ENCODE measurements at places on chromosomes 6 and 20.

GRCh38 chr6:113411011-113411410 lies 446.1 kb upstream of the MARCKS start:
- DNase-seq = no peak

- DNase-seq = no peak
Observed at GRCh38 chr6:43971776-43972126, 155.5 kb downstream of the MRPL14 start.

- DNase-seq = no peak
Observed at GRCh38 chr6:30940361-30940986, at the start of gene MUCL3. Gene MUCL3 (plus strand): TSS chr6:30940973. CDS start chr6:30941000, 27 bp downstream.

DNA sequence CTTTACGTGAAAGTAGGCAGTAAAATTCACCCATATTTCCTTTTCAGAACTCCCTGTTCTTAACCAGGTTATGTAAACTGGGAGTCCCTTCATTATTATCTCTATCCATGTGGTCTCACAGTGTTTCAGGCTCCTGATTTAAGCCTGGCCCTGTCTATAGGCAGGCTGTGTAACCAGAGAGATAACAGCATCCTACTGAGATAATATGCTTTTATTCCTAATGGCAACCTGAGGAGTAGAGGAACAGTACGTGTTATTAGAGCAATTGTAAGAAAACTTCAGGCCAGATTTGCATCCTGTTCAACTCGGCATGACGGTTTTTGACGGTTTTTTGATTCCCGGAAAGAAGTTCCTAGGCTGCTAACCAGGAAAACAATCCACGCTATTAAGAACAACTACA lies 16.9 kb downstream of the FUT9 start:
- DNase-seq = no peak

DNA sequence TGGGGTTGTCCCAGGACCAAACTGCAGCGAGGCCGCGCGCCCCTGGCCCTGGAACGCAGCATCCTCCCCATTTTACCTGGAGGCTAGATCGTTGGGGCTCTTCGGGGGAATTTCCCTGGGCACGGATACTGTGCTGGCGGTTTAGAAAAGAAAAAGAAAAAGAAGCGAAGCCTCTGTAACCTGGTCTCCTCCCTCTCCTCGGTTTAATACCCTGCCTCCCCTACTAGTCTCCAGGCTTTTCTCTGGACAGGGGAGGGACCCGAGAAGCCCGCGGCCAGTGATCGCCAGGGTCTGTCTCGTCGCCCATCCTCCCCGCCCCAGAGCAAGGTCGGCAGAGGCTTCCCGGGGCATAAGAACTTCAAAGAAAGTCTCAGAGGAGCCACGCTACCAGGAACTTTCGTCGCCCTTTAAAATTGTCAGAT lies 6.1 kb upstream of the LAMP5 start:
- DNase-seq = no peak

DNA sequence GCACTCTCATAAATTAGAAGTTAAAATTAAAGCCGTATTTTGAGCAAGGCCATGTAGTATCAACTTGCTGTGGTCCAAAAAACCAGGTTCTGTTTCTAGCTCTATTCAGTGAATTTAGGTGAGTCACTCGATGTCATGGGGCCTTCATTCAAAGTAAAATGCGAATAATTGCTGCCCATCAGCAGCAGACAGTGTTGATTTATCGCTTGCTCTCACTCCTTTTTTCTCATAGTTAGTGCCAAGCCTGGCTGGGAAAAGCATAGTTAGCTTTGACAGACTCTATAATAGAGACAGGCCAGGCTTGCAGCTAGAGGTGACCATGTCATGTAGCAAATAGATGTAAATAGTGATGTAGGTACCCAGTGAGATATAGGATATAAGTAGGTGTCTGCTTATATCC lies 136.0 kb downstream of the EDN1 start:
- no peak for DNase-seq

DNA sequence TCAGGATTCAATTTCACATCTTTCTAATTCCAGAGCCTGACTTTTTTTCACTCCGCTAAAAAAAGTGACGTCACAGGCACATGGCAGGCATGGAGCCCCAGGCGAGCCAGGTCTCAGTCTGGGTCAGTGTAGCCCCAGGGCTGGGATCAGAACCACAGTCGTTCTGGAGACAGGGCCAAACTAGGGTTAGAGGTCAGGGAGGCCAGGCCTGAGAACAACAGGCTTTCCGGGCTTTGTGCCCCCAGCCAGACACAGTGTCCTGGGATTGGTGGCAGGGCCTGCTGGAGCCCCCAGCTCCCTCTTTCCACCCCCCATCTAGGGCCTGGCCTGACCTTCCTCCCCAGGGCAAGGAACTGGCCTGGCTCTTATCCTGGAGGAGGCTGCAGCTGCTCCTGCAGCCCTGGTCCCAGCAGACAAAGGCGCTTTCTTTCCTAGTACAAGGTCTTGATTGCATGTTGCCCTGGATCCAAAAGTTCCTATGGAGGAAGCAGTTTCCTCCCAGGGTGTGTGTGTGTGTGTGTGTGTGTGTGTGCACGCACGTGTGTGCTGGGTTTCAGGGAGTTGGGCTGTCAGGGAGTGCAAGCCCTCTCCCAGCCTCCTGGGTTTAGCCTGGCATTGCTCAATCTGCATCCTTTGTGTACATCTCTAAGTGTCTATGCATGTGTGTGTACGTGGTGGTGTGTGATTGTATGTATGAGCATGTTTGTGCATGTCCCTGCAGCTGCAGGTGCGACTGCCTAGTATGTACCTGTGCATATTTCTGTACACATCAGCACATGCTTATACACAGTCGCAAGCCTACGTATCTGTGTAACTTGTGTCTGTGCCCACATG lies 26.5 kb upstream of the EMILIN3 start:
- no peak for DNase-seq

All from iris pigment epithelial cell (primary cell).